ENCODE measurements at places on chromosomes 7 and 10.

DNA sequence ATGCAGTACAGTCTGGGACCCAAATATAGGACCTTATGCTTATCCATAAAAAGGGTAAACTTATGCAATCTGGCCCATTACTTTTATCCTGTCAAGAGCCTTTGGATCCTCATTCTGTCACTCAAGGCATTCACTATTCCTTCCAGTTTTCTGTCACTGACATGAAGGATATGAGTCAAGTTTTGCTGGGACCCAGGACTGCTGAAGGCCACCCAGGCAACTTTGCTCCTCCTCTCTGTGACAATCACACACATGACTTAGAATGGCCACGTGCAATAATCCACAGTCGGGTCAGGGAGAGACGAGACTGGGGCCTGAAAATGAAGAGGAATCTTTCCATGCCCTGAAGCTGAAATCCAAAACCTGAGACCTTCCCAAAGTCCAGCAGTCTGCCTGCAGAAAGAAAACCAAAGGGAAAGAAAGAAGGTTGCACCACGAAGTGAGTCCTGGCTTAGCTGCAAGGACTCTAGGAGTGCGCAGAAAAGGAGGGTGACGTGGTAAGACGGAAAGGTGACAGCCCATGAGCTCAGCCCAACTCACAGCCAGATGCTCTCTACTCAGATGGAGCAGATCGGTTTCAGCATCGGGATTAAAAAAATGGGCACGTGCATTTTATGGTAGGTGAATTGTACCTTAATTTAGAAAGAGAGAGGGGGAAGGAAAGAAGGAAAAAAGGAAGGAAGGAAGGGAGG is 67.2 kb downstream of the VOPP1 start:
- DNase-seq = no peak

DNA sequence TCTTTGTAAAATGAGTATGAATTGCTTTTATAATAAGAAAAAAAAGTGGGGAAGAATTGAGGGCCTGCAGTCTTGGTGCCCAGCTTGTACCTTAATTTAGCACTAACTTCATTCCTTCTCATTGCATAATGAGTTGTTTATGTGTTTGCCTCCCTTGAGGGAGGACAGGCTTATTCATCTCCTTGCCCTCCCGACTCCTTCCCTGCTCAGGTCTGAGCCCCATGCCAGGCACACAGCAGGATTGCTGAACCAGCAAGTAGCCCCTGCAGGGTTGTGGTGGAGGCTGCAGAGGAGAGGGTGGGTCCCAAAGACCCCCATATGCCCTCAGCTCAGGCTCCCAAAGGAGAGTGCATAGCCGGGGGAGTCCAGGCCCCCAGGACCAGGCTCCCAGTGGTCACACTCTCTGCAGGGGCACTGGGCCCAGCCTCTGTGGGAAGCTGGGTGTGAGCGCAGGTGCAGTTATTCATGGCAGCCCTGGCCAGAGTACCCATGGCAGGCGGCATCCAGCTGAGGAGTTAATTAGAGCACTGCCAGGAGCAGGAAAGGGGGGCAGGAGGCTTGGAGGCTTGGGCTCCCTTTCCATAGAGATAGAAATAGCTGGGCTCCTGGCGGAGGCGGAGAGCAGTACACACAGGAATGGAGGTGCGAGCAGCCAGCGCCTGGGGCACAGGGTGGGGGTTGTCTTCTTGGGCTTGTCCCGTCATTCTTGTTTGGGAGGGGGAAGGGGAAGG is 28.2 kb upstream of the GOLGA7B start:
- DNase-seq = no peak

DNA sequence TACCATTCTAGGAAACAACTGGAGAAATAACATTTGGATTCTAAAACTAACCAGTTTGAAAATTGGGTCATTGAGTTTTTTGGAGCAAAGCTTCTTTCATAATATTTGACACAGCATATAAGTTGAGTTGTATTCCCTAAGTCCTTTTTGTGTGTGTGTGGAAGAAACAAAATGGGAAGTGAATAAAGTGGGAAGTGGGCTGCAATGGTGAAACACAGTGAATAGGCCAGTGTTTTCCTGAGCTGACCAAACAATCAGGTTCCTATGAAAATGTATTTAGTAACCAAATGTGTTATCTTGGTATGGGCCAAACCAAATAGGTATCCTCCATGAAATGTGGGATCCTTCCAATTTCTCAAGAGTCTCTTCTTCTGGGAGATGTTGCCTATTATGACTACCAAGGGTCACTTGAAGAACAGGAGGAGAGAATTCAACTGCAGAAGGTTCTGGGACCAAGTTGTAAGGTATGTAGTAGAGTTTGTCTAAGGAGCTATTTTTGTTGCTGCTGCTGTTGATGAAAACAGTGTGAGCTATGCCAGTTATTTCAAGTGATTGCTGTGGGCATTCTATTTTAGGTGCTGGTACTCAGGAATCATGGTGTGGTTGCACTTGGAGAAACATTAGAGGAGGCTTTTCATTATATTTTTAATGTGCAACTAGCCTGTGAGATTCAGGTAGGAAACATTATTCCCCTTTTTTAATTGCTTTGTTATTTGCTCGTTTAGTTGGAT is 88.3 kb upstream of the MXI1 start:
- DNase-seq = no peak

GRCh38 chr10:31977440-31978155 is 49.0 kb upstream of the ARHGAP12 start:
- DNase-seq = no peak

DNA sequence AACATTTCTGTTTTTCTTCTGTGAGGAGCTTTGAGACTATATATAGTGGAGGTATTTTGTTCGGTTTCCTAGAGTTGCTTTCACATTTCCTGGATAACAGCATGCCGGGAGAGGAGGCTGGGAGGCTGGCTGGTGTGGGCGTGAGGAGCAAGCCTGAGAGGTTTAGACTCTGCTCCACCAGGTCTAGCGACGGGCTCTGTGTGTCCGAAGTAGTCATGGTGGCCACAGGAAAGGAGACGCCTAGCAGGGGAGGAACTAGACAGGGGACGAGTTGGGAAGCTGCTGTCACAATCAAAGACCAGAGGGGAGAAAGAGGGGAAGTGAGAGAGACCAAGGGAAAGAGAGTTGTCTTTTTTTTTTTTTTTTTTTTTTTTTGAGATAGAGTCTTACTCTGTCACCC is 19.6 kb downstream of the PTPRE start:
- DNase-seq = no peak

DNA sequence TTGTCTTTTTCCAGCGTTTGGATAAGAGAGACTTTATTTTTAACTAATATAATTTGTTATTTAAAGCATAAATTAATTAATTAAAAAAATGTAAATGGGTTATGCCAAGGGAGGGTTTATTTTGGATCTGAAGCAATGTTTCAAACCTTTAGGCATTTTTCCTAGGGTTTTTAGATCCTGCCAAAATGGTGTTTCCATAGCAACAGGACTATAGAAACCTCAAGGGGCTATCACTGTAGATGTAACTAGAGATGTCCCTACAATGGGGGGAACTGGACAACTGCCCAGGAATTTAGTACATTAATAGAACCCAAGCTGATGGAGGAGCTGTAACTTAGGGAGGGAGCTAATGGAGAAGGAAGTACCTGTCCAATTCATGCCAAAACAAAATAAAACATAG is 57.3 kb downstream of the SLC39A12 start:
- no peak for DNase-seq

DNA sequence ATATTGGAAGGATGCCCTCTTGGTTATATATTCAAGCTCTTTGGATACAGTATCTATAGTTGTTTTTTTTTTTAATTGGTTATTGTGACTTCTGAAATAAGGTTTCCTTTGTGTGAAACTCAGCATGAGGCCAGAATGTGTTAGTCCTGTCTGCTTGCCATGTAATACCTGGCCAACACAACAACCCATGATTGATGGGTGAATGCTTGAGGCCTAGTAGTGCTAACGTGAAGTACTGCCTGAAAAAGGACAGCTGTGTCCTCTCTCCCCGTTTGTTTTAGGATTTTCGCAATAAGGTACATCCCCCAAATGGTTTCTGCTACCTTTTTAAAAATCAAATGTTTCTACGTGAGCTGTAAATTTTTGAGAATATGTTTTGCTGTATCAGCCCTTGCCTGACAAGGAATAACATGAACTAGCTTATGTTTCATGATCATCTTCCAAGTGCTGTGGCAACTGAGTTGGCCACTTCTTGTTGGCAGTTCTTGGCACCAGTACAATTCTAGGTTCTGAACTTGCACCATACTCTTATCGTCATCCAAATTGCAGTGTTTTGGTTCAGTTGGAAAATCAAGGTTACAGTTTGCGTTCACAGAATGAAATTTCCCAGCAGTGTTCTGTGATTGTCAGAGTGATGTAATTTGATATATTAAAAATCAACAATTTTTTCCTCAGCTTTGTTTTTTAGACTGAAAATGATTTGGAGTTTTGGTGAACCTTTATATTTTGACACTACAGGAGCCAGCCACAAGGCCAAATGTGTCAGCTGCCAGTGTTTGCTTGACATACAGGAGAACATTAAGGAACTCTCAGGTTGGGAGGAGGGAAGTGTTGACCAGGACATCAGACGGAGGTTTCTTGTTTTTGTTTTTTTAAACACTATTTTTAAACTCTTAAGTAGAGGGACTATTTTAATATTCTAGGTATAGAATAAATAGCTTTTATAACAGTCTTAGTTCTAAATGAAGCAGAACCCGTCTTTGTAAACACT is 13.5 kb upstream of the ASCC1 start:
- no peak for DNase-seq

DNA sequence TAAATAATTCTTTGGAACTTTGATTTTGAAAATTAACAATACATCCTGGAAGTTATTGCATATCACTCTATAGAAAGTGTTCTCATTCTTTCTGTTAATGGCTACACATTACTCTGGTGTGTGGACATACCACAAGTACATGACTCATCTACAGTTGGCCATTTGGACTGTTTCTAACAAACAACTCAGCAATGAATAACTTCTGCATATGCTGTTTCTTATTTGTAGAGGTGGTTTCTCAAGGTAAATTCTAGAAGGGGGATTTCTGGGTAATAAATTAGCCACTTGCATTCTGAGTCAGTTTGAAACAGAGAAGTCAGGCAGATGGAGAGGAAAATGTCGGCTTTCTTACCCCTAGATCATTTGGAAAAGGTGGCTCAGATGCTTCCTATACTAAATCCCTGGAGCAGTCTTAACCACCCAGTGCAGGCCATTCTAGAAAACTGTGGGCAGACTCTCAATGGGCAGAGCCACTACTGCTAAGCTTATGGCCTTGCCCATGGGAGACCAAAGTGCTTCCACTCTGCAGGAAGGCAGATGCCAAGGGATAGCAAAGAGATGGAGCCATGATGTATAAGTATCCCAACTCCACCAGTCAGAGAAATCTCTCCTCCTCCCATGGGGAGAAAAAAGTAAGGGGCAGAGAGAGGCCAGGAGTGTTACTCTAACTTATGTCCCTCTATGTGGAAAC is 194.0 kb upstream of the PLPP4 start:
- DNase-seq = no peak

- DNase-seq = no peak
Measured at GRCh38 chr7:139620676-139621344, 97.3 kb downstream of the CLEC2L start.

DNA sequence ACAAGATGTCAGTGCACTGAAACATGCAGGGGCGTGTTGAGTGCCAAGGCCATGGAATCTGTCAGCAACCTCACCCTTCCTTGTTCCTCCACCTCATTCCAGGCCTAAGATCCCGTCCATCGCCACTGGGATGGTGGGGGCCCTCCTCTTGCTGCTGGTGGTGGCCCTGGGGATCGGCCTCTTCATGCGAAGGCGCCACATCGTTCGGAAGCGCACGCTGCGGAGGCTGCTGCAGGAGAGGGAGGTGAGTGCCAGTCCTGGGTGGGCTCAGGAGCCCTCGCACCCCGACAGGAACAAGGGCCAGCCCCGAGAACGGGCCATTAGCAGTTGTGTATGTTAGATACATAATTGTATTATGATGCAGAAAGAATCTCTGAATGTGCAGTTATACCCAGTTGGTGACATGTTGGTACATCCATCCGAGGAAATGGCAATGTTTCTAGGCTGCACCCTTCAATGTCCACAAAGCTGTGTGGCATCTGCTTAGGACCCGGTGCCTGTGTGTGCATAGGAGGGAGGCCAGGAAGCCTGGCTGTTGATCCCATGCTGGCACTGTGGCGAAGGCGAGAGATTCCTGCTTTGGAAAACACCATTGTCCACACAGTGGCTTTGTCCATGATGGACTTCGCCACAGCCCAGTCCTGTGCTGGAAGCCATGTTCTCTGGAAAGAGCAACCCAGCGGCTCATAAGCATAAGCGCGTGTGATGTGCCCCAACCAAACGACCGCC is 154.2 kb downstream of the EGFR start:
- DNase-seq = no peak

DNA sequence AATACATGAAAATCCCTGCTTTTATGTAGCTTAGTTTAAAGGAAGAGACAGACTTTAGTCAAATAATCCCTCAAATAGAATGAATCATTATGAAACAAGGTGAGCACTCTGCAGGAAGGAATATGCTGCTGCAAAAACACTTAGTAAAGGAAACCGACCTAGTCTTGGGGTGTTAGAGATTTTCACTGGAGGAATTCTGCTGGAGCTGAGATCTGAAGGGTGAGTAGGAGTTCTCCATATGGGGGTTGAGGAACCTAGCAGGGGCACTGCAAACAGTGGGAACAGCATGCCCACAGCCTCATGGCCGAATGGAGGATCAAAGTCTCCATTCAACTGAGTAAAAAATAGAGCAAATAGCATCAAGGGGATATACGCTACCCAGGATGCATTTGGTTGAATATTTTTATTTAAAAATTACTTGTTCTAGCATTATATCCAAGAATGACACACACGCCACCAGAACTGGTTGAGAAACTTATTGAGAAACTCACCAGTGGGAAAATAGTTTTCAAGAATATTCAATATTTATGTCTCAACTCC is 3.5 kb downstream of the ITIH2 start:
- DNase-seq = no peak

GRCh38 chr7:4931943-4932342 is 27.0 kb downstream of the MMD2 start:
- no peak for DNase-seq

- no peak for DNase-seq
Measured at GRCh38 chr10:18533896-18534295, 117.5 kb downstream of the NSUN6 start.

DNA sequence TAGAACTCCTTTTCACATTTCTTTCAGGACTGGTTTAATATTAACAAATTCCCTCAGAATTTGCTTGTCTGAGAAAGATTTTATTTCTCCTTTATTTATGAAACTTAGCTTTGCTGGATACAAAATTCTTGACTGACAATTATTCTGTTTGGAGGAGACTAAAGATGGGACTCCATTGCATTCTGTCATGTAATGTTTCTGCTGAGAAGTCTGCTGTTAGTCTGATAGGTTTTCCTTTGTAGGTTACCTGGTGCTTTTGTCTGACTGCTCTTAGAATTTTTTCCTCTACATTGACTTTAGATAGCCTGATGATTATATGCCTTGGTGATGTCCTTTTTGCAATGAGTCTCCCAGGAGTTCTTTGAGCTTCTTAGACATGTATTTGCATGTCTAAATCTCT is 23.4 kb downstream of the CLRN3 start:
- DNase-seq = no peak

DNA sequence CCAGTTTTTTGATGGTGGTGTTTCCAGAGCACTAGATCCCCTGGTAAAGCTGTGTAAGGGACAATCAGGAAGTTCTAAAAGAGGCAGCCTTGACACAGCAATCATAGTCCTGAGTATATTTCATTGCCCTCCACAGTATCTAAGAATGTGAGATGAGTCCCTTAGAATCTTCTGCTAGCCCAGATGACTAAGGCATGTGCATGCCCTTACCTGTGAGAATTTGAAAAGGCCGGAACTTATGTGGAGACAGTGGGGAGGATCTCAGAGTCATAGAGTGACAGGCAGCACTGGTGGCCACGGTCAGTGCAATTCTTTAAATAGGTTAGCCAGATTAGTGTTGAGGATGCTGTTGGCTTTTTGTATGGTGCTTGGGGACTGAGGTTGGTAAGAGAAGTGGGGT is 361.4 kb upstream of the VSTM2A start:
- DNase-seq = no peak

- no peak for DNase-seq
Measured at GRCh38 chr10:76937181-76937600, 700.4 kb downstream of the KCNMA1 start.
